AG04449 (cell line): ENCODE measurements at places on chromosomes 3 and 15.

DNA sequence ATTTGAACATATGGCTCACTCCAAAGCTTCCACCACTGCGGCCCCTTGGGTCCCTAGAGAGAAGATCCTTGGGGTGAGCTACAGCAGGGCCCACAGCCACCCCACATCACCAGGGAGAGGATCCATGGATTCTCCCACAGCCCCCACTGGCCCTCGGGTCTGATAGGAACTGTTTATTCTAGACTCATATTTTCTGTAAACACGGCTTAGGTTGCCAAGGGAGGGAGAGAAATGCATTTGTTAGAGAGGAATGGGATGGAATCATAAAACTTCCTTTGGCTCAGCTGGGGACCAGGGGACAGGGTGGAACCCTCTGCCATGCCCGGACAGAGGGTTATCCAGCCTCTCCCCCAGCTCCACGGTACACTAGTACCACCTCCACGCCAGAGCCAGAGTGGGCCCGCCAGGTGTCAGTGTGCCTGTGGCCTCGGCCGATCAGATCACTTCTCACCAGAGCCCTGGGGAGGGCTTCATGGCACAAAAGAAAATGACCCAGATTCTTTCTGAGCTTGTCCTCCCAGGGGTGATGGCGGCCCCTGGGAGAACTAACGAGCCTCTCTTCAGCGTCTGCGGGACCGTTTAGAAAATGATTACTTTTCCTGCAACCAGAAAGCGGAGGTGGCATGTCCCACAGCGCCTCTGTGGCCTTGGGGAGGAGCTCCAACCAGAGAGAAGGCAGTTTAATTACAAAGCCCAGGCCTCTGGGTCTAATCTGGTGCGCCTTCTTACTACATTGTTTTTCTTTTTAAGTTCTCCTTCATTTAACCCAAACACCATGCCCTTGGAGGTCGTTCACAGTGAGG is 33.7 kb downstream of the ADCY5 start:
- no peak for DNase-seq

DNA sequence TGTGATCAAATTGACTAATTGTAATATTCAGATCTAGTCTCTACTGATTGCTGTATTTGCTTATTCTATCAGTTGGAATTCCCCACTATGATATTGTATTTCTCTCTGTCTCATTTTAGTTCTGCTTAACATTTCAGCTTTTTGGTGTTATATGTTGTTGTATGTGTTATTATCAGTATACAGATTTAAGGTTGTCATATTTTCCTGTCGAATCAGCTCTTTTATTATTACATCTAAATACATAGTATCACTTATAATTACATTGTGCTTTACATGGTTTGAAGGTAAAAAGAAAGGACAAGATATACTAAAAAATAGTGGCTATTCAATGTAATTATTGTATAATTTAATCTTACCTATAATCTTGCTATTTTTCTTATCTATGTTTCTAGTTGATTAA is 207.3 kb downstream of the LRTM1 start:
- DNase-seq = no peak

GRCh38 chr15:66215811-66216210 is 37.7 kb downstream of the MEGF11 start:
- DNase-seq = no peak

DNA sequence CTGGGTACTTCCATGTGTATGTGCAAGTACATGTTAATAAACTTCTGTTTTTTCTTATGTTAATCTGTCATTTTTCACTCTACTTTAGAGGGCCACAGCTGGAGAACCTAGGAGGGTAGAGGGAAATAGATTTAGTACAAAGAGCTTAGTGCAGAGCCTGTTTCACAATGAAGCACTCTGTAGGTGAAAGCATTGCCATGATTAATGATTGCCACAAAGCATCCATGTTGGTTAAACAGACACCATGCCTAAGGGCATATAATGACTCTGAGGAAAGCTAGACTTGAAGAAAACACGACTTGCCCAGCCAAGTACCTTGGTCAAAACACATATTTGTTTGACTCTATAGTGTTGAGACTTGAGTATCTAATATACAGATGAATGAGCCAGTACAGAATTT is 338.4 kb downstream of the FHIT start:
- DNase-seq = no peak

GRCh38 chr3:143222981-143223380 is 103.4 kb downstream of the CHST2 start:
- DNase-seq = no peak

GRCh38 chr15:46207341-46207740 is 572.5 kb downstream of the SQOR start:
- DNase-seq = no peak

GRCh38 chr3:29332195-29332637 is 51.3 kb downstream of the RBMS3 start:
- no peak for DNase-seq

GRCh38 chr3:195810455-195810845 is 1.3 kb downstream of the MUC4 start:
- DNase-seq = no peak
